ENCODE measurements at places on chromosomes 12 and 14.

GRCh38 chr12:52125476-52125900 lies 46.0 kb downstream of the SMIM41 start:
- DNase-seq, result no peak

DNA sequence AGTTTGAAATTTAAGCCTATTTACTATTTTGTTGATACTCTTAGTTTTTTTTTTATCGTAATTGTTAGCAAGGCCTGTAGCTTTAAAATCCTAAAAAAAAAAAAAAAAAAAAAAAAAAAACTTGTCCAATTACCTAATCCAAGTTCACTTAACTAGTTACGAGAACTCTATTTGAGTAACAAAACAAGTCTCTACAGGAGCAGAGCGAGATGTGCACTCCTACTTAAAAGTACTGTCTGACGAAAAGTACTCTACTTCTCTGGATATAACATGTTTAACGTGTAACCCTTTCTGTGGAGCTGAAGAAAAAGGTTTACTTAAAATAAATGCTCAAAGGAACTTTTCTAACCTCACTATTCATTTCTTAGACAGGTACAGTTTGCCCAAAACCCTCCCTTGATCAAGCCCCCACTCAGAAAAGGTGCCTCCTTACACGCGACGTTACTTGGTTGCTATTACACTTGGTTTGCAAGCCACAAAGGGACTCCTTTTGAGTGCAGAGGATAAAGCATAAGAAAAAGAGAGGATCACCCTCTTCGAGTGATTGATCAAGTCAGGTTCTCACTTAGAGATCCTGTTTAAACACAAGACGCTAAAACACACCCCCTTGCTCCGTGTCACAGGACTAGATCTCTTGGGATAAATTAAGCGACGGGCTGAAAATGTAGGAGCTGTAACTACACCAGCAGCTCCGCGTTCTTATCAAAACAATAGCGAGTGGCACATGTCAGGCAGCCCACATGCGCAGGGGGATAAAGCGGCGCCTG lies 2.2 kb downstream of the BAZ1A start:
- no peak for DNase-seq

DNA sequence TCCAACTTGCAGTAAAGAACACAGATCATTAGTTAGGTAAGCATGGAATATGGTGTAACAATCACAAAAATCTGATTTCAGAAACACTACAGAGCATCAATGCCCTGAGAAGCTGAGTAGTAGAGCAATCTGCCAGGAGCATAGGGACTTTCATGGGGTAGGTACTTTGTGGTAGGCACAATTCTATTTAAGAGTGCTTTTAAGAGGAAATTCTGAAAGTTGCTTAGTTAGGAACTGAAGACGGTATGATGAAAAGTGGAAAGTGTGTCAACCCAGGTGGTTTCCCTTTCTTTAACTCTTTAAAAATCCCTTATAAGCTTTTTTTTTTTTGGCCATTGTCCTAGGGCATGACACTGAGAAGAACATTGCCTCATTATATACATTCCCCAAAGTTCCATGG lies 535.7 kb upstream of the FBXO33 start:
- DNase-seq, result no peak

DNA sequence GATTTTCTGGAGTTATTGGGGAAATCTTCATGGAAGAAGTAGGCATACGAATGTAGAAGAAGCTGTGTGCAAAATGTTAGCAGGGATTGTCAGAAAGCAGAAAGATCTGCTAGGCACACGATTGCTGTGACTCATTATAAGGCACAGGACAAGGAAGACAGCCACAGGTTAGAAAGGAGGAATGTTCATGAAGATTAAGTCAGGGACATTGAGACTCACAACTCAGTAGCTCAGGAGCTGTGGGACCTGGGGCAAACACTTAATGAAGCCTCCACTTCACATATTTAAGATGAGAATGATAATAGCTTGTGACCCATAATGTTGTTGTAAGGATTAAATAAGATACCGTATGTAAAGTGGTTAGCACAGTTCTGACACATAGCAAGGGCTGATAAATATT lies 26.6 kb upstream of the RTRAF start:
- DNase-seq, result no peak

DNA sequence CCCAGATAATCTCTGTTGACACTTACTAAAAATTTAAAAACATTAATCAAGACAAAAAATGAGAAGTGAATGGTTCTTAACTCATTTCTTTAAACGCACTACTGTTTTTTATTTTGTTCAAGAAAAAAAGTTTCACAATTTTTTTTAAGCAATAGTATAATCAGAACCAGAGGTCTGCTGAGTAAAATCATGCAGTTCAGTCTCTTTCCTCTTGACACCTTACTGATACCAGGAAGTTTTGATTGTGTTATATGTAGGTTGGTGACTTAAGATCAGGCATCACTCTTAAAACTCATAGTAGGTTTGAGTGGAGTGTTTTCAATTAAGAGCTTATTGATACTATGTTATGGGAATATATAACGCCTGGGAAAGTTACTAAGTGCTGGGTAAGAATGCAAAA lies 121.4 kb downstream of the TRMT5 start:
- no peak for DNase-seq

GRCh38 chr14:101960225-101960624 lies 4.1 kb upstream of the DYNC1H1 start:
- DNase-seq, result no peak

- no peak for DNase-seq
Observed at GRCh38 chr14:61928701-61929100, 166.5 kb downstream of the SNAPC1 start.

DNA sequence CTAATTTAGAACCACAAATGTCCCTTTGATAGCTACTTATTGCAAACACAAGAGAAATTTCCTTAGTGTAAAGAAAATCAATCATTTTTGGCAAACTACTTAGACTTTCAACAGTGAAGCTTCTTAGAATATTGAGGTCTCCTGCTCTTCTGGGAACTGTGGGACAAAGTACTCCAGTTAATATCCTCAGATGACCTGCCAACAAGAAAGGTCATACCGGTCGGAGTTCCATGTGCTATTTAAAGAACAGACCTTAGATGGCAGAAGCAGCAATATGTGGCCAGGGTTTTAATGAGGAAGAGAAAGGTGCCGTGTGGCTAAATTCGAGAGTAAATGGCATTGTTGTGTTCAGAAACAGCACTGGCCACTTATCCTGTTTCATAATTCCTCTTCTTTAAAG lies 114.7 kb upstream of the AMIGO2 start:
- no peak for DNase-seq

GRCh38 chr14:96752125-96752524 lies 45.1 kb upstream of the VRK1 start:
- DNase-seq, result no peak

GRCh38 chr12:58564721-58565120 lies 355.6 kb downstream of the LRIG3 start:
- no peak for DNase-seq

- DNase-seq, result no peak
Observed at GRCh38 chr14:103960457-103961055, 18.2 kb upstream of the RD3L start.

DNA sequence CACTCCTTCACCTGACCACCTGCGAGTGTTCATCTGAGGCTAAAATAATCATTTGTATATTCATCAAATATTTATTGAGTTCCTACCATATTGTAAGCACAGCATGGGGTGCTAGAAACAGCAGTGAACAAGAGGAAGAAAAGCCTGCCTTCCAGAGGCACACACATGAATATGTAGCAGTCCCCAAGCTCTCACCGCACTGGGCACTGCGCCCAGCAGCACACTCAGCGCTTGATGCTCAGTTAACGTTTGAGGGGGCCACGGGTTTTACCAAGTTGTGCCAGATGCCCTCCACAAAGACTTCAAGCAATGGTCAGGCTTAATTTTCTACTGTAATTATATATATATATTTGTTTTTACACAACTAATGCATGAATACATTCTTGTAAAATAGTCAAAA lies 52.0 kb downstream of the HELB start:
- DNase-seq, result no peak

DNA sequence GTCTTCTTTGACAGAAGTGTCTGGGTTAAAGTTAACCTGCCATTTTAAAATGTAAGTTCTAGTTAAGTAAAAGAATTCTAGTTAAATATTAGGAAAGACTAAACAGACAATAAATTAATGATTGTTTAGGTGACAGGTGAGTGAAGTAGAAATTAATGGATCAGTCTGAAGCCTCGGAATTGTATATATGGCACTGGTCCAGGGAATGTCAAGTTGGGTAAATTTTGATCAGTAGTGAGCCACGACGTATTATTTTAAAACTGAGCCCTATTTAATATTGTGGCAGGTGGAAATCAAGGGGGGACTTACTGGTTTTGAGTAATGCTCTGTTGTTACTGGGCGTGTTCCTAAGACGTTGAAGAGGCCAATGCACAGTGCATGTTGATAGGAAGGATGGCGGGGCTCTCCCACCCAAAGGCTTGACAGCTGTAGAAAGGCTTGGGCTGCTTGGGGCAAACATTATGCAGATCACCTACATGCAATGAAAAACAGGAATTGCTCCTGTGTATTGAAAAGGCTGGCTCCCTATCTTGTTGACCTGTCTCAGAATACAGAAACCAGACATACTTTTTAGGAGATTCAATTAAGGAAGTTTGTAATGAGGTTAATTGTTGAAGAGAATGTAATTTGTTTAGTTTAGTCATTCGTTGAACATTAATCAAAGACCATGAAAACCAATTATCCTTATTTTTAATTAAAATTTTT lies 5.9 kb upstream of the PPFIBP1 start:
- no peak for DNase-seq

- no peak for DNase-seq
Observed at GRCh38 chr14:71486279-71486678, 445.9 kb upstream of the RGS6 start.

DNA sequence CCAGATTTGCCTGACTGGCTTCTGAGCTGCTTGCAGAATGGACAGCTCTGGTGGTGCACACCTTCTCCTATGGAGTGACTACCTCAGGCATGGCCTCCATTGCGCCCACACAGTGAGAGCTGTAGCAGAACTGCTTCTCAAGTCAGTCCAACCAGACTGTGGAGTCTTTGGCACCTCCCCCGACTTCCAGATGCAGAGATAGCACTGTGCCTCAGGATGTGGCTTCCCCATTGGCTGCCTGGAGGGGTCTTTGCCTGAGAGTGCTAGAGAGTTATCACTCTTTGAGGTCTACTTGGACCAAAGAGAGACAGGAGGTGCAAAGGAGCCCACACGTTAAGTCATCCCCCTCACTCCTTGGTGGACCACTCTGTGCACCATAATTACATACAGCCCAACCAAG lies 44.8 kb upstream of the FRS2 start:
- no peak for DNase-seq

DNA sequence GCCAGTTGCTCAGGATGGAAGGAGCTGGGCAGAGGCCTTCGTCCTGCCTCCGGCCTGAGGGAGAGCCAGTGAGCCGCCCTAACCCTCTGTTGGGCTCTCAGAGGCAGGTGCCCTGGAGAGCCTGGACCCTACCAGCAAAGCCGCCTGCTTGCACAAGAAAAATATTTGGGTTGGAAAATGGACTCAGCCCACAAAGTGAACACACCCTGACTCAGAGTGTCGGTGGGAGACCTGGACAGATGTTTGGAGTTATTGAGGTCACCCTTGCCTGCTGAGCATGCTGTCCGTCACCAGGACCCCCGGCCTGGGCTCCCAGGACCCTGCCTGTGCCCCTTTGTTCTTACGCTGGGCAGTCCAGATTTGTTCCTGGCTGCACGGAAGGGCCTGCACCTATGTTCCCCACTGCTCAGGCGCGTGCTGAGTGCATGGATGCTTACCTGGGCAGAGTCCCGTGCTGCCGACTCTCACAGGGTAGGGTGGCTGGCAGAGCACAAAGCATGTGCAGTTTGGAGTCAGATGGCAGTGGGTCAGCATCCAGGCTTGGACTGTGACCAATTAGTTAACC lies 22.4 kb downstream of the FAM181A start:
- no peak for DNase-seq

- DNase-seq, result no peak
Observed at GRCh38 chr14:55277972-55278740, 6.9 kb downstream of the FBXO34 start.

GRCh38 chr12:94333396-94333795 lies 126.3 kb downstream of the CEP83 start:
- no peak for DNase-seq

DNA sequence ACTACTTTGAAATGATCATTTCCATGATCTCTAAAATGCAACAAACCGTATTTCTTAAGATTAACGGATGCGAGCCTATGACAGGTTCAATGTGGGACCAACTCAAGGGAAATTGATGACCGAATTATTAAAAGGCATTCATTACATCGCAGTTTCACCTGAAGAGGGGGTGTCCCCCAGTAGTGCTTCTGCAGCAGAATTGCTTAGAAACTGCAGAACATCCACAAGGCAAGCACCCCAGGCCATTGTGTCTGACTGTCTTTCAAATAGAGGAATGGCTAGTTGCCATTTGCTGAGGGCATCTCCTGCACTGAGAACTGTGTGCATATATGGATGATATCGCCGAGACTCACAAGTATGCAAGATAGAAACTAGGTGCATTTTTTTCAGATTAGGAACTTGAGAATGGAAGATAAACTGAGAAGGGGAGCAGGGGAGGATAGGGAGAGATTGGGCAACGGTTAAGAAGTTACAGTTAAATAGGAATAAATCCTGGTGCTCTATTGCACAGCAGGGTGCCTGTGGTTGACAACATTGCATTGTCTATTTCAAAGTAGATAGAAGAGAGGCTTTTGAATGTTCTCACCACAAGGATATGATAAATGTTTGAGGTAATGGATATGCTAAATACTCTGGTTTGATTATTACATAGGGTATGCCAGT lies 234.3 kb upstream of the PLEKHG7 start:
- no peak for DNase-seq

DNA sequence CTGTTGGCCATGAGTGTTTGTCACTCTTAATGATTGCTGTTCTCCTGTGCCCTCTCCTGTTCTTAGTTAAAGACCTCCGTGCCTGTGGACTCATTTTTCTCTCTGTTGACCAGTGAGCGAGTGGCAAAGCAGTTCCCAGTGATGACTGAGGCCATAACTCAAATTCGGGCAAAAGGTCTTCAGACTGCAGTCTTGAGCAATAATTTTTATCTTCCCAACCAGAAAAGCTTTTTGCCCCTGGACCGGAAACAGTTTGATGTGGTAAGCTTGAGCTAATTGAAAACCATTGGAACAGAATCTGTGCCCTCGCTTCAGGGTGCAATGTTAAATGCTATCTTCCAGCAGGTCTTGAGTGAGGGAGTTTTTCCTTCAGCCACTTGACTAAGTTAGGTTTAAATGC lies 19.8 kb downstream of the ACAD10 start:
- DNase-seq, result no peak

DNA sequence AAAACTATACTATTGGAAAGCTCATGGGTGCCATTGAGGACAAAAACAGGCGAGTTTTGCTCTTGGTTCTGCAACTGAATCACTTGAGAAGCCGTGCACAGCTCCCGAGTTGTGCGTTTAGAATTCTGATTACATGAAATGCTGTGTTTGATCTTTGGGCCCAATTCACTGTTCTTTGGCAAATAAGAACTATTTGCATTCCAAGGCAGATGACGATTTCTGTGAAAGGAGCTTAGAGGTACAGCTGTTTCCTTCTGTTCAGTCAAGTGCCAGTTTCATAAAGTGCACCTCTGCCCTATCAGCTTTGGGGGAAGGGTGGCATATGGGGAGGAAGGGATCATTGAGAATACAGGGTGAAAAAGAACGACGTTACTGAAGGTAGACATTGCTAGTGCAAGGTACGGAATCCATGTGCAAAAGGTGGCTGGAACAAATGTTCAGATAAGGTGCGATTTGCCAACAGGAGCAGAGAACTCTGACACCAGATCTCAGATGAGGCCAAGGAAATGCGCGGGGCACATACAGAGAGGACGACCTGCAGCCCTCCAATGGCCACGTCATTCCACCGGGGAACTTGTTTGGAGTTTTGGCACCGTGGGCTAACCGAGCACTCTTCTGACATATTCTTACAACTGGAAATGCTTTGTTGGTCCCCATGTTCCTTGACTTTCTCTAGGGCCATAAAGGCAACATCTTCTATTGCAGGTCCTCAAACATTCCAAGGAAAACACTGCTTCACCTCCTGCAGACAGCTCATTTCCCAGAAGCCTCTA lies 30.1 kb downstream of the TCHP start:
- DNase-seq, result no peak
